ENCODE measurements at places on chromosomes 4 and X.

- no peak for DNase-seq
Measured at GRCh38 chr4:129350834-129351721, 255.1 kb downstream of the C4orf33 start.

GRCh38 chr4:107691378-107691777 lies 28.7 kb downstream of the PAPSS1 start:
- no peak for DNase-seq

DNA sequence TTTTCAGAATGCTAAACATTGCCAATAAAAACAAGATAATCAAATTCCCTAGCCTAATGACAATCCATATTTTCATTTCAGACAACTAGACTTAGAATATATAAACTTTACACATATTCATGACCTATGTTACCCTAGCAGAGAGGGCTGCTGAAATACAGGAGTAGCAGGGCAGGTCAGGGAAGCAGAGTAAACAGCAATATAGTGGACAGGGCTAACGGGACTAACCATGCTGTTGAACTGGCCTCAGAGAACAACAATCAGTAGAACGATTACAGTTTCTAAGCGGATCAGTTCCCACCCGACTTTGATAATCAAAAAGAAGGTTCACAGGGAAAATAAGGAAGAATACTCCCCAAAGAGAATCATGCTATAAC lies 14.0 kb downstream of the TBCK start:
- DNase-seq = no peak

- peak; percentile 77 for DNase-seq
Measured at GRCh38 chr4:177573507-177573906, 131.3 kb upstream of the AGA start.

- DNase-seq = peak; percentile 26
Measured at GRCh38 chr4:84493092-84493850, 5.8 kb downstream of the NKX6-1 start.

DNA sequence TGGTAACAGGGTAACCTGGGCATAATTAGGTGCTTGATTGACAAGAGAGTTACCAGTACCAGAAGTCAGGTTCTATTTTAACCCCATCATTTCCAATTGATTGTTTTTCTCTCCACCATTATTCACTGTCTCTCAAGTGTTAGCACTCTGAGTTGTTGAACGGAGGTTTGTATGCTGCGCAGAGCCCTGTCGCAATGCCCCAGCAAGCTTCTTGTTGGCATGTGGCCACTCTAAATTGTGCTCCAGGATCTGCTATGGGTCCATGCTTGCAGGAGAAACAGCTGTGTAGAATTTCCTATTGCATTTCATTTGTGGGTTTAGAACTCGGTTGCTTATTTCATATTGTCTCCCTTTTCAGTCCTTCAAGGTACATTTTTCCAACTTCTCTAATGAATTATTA lies 98.2 kb downstream of the KLHL8 start:
- peak; percentile 30 for DNase-seq

DNA sequence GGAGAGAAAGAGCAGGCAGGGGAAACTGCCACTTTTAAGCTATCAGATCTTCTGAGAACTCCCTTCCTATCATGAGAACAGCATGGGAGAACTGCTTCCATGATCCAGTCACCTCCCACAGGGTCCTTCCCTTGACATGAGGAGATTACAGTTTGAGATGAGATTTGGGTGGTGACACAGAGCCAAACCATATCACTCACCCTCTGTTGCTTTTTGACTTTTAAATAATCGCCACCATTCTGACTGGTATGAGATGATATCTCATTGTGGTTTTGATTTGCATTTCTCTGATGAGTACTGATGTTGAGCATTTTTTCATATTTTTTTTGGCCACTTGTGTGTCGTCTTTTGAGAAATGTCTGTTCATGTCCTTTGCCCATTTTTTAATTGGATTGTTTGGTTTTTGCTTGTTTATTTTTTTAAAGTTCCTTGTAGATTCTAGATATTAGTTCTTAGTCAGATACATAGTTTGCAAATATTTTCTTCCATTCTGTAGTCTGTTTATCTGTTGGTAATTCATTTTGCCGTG lies 6.5 kb upstream of the PAQR3 start:
- DNase-seq = peak; percentile 2
